ENCODE measurements at places on chromosomes 16 and 17. TPM values are rescaled to one million over a fixed set of nuclear protein-coding genes. Genes with fewer than 3 reads are reported as not detected.

The KRT27 gene
- total RNA-seq: not detected

The KPNA2 gene
- total RNA-seq: 177 TPM

The TTYH2 gene
- total RNA-seq: 8.3 TPM

The OR3A3 gene
- not detected for total RNA-seq
